Cerebellum (tissue), 4 donors: ENCODE measurements at places on chromosomes 5 and 9.

DNA sequence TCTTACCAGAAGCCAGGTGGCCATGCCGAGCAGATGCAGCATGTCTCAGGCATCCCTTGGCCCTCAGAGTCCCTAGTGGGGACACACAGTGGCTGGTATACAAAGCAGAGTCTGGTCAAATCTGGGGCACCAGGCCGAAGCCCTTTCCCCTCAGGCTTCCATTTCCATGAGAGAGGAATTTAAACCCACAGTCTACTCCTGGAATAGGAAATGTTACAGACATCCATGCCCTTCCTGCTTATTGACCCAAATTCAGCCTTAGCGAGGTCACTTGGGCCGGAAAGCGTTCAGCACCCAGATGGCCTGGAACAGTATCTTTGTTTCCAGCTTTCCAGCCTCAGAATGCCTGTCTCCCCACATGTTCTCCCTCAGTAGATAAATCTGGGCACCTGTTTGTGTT, 131.7 kb downstream of the PIP5K1B start:
- no peak for DNase-seq

GRCh38 chr9:93168581-93168980, 15.4 kb upstream of the WNK2 start:
- DNase-seq, result no peak

DNA sequence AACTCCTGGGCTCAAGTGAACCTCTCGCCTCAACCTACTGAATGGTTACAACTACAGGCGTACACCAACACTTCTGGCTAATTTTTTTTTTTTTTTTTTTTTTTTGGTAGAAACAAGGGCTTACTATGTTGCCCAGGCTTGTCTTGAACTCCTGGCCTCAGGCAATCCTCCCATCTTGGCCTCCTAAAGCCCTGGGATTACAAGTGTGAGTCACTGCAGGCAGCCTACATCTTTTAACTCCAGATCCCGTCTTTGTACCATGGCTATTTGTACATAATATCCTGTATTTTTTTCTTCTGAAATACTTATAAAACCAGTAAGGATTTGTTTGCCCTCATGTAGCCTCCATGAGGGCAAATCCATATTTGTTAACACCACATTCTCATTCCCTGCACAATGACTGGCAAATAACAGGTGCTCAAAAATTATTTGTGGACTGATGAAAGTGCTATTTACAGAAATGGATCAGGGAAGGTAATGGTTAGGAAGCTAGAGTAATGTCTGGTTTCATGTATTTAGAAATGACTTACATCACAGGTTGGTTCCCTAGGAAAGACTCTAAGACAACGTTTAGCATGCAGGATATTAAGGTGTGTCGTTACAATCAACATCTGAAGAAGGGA, 51.9 kb upstream of the POU5F2 start:
- no peak for DNase-seq

DNA sequence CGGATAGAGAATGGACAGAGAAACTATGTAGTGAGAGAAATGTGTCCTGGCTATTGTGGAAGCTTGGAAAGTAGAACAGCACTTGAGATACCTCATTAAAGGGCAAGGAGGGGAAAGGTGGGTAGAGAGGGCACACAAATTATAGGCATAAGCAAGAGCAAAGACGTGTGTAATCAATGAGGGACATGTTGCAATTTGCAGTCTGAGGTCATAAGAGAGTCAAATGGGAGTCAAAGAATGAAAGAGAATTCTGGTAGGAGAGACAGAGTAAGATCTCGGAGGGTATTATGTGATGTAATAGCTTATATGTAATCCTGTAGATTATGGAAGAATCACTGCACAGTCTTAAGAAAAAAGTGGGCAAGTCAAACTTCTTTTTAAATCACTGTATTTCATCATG, 312.0 kb upstream of the RGMB start:
- no peak for DNase-seq

DNA sequence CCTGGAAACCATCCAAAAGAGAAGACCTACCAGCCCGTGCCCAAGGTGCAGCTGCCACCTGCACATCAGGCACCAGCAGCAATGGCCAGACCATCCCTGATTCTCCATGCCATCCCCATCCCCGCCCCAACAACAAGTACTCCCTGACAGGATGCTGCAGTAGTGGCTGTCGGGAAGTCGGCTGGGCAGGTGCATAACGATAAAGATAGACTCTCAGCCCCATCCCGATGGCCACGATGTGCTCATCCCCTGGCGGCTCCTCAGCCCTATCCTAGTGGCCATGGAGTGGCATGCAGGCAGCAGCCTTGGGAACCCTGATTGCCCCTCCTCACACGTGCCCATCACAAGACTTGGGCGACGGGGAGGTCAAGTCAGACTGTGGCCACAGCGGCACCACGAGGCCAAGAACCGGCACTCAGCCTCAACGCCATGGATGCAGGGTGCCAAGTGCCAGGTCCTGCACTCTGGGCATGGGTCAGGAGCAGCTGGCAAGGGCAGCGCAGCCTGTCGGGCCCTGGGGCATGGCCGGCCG, 368.8 kb upstream of the SPATA31A5 start:
- no peak for DNase-seq

DNA sequence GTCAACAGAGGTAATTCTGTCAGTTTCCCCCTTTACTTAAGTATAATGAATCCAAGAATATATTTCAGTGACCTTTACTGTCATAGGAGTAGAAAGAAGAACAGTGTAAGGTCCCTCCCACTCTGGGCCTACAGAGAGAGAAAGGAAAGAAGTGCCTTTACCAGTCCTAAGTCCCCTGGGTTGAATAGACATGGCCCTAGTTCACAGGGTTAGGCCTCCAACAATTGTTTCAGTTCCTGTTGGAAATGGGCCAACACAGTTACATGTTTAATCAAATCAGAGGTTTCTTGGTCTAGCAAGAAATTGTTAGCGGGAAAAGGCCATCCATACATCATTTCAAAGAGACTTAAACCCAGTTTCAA, 605.6 kb downstream of the MTRR start:
- no peak for DNase-seq

- no peak for DNase-seq
Observed at GRCh38 chr5:34550247-34550646, 105.9 kb upstream of the RAI14 start.

DNA sequence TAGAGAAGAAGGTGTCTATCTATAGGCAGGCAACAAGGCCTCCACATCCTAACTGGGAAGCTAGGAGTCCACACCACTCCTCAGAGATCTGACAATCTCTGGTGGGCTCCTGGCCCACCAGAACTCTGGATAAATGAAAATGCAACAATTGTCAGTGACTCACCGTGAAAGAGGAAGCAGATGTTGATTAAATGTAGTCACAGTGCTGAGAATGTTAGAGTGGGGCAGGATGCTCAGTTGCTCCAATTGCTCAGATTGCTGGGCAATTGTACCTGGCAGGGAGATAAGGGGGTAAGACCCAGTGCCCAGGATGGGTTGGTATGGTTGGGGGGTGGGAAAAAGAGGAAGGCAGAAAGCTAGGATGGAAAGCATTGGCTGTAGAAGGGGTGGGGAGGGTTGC, 4.3 kb downstream of the CCL19 start:
- DNase-seq, result no peak

DNA sequence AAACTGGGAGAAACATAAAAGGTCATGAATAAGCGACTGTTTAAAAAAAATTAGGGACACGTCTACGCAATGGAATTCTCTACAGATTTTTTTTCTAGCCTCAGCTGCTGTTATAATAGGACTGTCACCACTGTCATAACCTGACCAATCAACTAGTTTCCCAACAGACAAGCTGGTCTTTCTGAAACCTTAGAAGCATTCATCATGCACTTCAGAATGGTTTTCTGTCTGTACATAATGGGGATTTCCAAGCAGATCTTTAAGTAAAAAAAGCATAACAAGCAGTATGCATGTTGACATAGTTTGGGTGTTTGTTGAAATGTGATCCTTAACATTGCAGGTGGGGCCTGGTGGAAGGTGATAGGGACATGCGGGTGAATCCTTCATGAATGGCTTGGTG, 58.3 kb upstream of the SEMA6A start:
- no peak for DNase-seq

GRCh38 chr9:129584136-129584535, 36.8 kb downstream of the C9orf50 start:
- DNase-seq, result peak; percentile 81

GRCh38 chr9:9142001-9142400, 1342.4 kb upstream of the DMAC1 start:
- DNase-seq, result no peak

DNA sequence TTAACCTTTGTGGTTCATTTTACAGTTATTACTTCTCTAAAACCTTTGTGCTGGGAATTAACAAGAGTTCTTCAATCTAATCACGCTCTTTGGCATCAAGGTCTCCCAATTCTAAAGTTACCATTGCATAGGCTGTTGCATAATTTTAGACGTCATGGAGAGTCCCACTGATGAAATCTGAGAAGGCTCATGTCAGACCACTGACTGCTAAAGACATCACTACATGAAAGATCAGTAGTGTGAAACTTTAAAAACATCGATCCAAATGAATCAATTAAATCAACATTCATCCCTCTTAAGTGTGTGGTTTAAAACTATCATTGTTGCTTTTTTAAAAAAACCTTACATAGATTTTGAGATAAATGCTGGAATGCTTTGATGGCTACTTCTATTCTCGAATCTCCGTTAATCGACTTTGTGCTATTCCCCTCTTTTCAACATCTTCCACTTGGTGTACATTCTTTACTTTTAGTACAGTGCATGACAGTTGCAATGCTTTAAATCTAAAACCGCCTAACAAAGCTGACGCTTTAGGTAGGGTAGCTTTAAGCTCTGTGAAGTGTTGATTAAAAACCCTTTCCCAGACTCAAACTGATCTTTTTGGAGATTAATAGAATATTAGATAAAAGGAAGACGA, 33.6 kb downstream of the NR2F1 start:
- DNase-seq, result no peak

DNA sequence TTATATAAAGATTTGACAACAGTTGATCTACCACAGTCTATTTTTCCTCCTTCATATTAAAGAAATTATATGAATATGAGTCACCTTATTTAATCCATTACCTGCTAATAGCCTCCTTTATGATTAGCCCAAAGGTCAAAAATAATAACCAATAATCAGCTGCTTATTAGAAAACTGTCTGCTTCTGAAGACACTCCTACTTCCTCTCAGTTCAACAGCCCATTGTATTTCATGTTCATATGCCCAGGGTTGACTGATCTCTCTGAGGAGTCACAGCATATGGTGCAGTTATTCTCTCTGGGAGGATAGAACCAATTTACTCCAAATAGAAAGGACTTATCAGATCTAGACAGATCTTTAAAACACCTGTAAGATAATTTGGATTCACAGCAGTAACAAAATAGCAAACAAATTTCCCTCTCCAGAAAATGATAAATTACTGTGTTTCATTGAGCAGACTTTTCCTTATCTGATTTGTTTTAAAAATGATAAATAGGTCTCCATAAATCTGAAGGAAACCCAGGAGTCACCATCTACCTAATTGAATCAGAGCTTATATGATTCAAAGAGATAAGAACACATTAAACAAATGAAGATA, 180.4 kb upstream of the ITGA1 start:
- DNase-seq, result no peak

- DNase-seq, result no peak
Observed at GRCh38 chr9:130030651-130031127, 12.3 kb downstream of the FNBP1 start.

DNA sequence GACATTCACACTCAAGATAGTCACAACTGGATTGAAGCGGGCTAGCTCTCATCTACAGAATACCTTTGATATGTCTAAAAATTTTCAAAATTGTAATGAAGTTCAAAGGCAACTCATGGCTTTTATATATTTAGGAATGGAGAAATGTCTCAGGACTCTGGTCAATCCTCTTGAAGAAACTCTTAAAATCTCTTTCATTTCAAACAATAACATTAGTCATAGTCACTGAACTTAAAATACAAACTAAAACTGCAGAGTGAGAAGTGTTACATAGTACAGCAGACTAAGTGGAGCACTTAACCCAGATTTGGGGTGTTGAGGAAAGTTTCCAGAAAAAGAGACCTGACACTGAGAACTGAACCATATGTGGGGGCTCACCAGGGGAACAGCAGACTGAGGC, 20.7 kb downstream of the FANCC start:
- no peak for DNase-seq

GRCh38 chr5:73494721-73495120, 3.5 kb upstream of the BTF3 start:
- DNase-seq, result no peak

GRCh38 chr9:112112519-112112918, 62.6 kb downstream of the SUSD1 start:
- DNase-seq, result no peak

DNA sequence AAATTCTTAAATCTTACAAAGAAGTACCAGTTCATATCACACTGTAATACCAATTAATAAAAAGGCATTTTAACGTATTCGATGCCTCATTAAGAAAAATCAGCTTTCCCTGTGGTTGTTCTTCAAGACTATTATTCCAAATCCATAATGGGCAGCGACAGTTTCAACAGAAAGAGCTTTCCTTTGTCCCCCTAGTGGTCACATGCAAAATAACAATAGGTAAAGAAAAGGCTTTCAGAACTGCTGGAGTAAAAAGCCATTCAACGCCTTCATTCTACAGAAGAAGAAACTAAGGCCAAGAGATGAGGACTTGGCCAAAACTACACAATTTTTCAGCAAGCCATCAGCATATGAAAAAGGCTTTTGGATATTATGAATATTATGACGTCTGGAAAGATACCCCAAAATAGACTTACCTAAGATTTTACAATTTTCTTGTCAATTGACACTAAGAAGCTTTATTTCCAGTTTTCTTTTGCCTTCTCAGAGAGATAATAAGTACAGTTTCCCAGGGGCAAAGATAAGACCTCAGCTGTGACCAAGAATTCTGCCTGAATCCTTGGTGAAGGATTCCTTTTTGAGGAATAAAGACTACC, 6.7 kb upstream of the CDH6 start:
- no peak for DNase-seq

- no peak for DNase-seq
Observed at GRCh38 chr5:137036640-137037039, 462.5 kb downstream of the SPOCK1 start.

DNA sequence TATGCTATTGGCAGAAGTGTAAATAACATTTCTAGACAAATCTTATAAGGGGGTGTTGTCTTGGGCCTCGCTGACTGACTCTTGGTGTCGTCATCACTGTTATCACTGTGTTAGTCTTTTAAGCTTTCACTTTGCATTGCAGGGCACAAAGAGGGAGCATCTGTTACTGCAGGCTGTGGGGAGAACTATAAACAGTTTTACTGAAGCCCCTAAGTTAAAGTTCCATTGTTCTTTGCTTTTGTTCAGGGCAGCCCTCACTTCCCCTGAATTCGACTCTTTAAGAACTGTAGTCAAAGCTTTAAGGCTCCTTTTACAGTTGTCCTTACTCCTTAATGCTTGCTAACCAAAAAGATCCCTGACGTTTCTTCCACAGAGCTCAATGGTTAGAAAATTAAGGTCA, 605.0 kb downstream of the RAB3C start:
- DNase-seq, result no peak
